ENCODE measurements at places on chromosomes 5 and 9. TPM values are rescaled to one million over a fixed set of nuclear protein-coding genes. Genes with fewer than 3 reads are reported as not detected.
A peak's percentile ranks its signal among the peaks of the same experiment; 100 is the strongest.

- DNase-seq = no peak
Observed at GRCh38 chr5:91177085-91177484, 206.0 kb downstream of the ARRDC3 start.

GRCh38 chr9:99966001-99966400 lies 59.5 kb downstream of the STX17 start:
- DNase-seq = no peak

DNA sequence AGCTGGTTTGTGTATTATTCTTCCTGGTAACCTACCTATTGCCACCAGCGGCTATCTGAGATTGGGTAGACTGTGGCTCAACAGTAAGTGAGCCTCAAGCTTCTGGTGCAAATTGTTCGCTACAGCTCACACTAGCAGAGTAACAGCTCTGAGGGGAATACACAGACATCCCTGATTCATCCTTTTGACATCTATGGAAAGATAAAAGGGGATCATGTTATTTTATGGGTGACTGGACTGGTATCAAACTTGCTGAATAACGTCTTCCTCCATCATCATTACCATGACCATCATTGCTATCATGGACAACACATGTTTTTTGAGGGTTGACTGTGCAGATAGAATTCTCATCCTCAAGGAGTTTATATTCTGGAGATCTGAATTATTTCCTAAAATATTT lies 129.6 kb downstream of the PIK3R1 start:
- DNase-seq = no peak

- no peak for DNase-seq
Observed at GRCh38 chr9:91445135-91445534, 21.5 kb upstream of the NFIL3 start.

DNA sequence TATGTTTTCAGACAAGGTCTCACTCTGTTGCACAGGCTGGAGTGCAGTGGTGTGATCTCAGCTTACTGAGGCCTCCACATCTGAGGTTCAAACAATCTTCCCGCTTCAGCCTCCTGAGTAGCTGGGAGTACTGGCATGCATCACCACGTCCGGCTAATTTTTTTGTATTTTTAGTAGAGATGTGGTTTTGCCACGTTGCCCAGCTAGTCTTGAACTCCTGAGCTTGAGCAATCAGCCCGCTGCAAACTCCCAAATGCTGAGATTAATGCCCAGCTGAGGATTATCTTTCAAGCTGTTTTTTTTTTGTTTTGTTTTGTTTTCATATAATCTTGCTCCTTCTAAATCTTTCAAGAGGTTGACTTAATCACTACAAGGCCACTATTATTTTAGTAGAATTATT lies 47.3 kb upstream of the SLC28A3 start:
- no peak for DNase-seq

- no peak for DNase-seq
Observed at GRCh38 chr5:132363431-132364112, 5.9 kb upstream of the SLC22A5 start.

DNA sequence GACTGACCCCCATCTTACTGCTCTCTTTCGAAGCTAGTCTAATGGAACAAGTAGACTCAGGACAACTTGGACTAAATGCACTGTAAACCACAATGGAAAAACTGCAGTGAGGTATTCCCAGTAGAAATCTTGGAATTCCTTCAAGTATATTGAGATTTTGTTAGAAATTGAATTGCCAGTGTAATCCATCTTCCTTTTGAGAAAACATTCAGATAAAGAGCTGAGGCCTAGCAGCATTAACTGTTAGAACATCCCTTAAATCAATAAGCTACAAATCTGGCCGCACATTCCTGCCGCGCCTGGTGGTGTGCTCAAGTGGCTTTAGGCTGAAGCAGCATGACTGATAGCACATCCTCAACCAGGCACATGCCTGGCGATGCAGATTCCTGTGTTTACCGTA lies 29.3 kb downstream of the PPIC start:
- DNase-seq = no peak

- no peak for DNase-seq
Observed at GRCh38 chr5:61186634-61187033, 24.4 kb upstream of the SMIM15 start.

- no peak for DNase-seq
Observed at GRCh38 chr9:105500108-105500766, 52.4 kb downstream of the FSD1L start.

DNA sequence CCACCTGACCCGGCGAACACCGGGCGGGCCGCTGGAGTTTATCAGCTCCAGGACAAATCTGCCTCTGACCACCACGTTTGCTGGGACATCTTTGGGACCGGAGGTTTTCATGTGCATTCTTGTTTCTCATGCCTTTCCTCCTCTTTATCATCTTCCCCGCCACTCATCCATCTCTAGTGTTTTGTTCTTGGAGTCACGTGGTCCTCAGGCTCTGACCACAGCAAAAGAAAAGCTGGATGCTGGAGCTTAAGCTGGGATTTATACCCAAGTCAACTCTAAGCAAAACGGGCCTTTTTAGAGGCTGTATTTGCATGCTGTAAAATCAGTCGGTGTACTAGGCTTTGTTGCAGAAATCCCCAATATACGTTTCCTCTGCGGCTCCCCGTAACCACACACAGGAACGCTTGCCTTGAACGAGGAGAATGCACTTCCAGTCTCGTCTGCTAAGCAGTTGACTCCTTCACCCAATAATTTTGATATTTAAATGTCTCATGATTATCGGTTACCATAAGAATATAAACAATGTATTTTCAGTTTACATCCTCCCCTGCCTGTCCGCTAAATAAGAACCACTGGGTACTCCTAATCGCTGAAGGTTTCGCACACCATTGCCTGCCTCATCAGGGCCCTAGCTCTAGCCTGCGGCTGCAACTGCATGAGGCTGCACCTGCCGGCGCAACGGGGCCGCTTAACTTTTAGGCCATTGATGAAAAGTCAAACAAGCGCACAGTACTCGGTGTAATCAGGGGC lies 560 bp upstream of the NDUFS6 start:
- no peak for DNase-seq

DNA sequence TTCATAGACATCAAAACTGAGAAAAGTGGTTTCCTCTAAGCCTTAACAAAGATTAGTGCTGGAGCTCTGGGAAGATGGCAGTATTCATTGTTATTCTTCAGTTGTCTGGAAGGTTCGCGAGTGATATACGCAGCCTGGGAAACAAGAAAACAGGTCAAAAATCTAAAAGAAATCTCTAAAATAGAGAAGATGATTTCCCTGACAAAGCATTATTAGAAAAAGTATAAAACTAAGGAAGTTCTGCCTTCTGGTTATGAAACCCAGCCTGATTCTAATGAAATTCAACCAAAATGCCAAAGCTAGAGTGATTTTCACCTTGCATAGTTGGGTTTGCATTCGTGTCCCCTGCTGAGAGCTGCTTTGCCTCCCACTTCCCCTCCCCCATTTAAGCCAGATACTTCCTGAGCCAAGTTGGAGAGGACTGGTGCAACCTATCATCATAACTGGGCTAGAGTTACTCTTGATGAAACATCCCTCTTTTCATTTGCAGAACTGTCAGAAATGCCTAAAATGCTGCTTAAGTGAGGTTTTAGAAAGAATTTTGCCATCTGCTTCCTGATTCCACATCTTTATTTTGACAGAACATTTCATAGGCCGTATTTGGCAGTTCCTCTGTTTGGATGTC lies 48.4 kb downstream of the NDFIP1 start:
- DNase-seq = no peak

DNA sequence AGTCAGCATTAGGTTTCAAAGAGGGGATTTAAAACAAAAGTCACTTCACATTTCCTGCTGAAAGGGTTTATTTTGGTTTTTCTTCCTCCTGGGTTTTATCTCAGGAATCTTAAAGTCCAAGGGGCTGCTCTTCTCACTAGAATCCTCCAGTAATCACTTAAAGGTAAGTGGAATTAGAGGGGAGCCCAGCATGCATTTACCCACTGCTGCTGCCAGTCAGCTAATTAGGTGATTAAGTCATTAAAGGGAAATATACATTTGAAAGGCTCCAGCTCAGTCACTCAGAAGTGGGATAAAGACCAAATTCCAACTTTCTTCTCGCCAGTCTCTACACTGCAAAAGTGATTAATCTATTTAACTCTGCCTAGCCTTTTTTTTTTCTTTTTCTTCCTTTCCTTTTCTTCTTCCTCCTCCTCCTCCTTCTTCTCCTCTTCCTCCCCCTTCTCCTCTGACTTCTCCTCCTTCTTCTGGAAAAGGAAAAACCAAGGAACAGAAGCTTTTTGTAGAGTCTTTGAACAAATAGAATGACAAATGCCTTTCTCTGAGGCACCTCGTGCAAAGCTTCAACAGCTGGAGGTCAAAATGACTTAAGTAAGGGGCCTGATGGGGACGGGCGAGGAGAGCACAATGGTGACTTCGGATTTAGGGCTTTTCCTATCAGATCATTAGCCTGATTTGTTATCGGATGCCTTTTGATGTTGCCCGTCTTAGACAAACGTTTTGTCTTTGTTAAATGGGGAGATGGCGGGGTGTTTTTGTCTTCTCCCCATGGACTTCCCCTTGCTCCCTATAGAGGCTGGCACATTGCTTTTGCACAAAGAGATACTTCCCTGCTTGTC lies 617.6 kb downstream of the IRX1 start:
- no peak for DNase-seq

DNA sequence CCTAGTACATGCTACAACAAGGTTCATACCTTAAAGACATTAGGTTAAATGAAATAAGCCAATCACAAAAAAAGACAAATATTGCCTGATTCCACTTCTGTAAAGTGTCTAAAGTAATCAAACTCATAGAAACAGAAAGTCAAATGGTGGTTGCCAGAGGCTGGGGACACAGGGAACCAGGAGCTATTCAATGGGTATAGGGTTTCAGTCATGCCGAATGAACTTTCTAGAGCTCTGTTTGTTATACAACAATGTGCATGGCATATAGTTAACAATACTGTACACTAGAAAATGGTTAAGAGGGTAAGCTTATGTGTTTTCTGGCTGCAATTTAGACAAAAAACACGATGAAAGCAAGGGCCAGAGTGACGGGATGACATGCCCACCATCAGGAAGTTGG lies 70.8 kb upstream of the EGFLAM start:
- DNase-seq = no peak

- DNase-seq = no peak
Observed at GRCh38 chr5:122924203-122924602, 78.8 kb downstream of the SNX24 start.

DNA sequence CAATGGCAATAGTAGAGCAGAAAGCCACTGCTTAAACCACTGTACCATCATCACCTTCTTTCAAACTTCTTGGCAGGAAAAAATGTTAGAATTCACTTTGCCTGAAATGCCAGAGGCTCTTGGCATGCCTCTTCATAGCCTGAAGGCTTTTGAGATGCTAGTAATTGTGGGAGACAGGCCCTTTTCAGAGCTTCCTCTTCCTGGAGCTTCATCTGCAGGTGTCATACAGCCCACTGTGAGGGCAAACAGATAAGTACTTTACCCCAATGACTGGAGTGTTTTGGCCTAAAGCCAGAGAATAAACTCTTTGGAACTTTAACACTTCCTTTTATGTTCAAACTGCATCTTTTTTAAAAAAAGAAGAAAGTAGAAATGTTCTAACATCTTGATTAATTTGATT lies 81.3 kb upstream of the TMEM171 start:
- no peak for DNase-seq

DNA sequence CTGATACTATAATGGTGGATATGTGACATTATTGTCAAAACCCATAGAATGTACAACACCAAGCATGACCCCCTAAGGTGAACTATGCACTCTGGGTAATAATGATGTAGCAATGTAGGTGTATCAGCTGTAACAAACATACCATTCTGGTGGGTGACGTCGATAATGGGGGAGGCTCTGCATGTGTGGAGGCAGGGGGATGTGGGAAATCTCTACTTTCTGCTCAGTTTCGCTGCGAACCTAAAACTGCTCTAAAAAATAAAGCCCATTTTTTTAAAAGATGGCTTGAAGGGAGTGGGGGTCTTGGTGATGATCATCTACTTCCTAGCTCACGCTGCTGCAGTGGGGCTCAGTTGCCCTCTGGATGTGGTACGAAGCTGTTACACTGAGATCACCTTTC lies 51.1 kb downstream of the RASGEF1C start:
- peak; percentile 44 for DNase-seq

DNA sequence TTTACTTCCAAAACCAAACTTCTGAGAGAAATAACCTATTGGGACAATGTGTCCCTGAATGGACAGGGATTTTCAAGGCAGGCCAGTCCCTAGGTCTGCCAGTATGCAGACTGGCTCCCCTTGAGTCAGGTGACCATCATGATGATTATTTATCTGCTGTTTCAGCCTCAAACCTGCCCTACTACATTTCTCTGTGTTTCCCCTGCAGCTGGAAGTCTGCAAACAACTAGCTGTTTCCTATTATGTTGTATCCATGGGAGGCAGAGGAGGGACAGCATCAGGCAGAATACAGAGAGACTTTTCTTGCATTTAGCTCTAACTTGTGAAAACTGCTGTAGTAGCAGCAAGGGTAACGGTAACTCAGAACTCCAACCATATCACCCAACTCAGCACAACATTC lies 36.2 kb upstream of the IFNK start:
- DNase-seq = no peak

GRCh38 chr5:36558641-36559040 lies 47.8 kb upstream of the SLC1A3 start:
- DNase-seq = no peak

- no peak for DNase-seq
Observed at GRCh38 chr5:98877600-98877999, 51.2 kb downstream of the CHD1 start.

- no peak for DNase-seq
Observed at GRCh38 chr9:3181049-3181953, 337.4 kb upstream of the PUM3 start.

- DNase-seq = no peak
Observed at GRCh38 chr9:107137495-107138202, 145.4 kb upstream of the RAD23B start.

DNA sequence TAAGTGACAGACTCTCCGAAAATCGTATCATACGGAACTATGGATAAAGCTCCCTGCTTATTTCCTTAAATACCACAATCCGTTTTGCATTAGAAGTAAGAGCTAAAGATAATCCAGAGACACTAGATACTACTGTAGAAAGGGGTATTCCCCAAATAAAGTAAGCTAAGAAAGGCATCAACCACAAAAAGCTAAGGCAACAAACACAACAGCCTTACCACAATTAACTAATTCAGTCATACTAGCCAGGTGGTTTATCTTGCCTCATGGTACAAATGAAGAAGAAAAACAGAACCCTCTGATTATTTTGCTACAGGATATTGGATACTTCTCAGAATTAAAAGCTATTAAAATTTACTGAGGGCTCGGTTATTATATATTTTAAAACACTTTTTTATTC lies 14.1 kb downstream of the ERP44 start:
- DNase-seq = no peak

- no peak for DNase-seq
Observed at GRCh38 chr5:116605310-116606070, 30.9 kb upstream of the SEMA6A start.

The PLCXD3 gene
- total RNA-seq = 63.8 TPM

The RASEF gene
- 0.16 TPM for total RNA-seq

The OR1Q1 gene
- total RNA-seq = not detected

The ACOT12 gene
- not detected for total RNA-seq

The PCDHB7 gene
- total RNA-seq = 0.67 TPM

The TESK1 gene
- total RNA-seq = 34.2 TPM

The PROB1 gene
- total RNA-seq = 34.7 TPM
